ENCODE measurements at places on chromosomes 1 and 21.

DNA sequence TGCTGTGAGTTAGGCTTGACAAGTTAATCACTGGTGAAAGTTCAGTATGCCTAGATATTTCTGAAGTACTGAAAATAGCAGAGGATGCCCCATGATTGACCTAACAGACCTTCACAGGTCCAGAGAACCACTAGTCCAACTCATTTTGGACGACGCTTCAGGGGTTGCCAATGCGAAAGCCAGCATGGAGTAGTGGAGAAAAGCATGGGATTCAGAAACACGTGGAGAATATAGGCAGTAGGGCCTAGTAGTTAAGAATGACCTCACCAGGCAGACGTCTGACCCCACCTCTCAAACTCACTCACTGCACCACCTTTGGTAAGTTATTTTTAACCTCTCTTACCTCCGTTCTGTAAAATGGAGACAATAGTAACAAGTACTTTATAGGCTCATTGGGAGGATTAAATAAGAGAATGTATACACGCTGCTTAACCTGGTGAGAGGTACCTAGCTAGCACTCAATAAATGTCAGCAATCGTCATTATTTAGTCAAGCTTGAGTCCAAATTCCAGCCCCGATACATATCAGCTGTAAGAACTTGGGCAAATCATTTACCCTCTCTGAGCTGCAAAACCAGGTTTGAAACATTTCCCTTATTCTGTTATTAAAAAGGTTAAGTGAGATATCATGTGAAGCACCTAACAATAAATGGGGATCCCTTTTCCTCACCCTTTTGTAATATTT, 13.2 kb downstream of the PLPP3 start:
- no peak for DNase-seq

DNA sequence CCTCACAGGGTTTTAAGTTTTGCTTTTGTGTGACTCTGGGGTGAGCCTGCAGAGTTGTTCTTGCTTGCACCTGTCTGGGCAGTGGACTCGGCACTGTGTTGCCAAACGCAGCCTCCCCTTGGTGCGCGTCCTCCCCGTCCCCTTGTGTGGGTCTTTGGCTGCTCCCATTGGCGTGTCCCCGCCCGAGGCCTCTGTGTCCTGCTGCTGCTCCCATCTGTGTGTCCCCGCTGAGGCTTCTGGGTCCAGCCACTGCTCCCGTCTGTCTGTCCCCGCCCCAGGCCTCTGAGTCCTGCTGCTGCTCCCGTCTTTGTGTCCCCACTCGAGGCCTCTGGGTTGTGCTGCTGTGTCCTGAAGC, 62.8 kb downstream of the PCNT start:
- DNase-seq, result no peak

- no peak for DNase-seq
Observed at GRCh38 chr1:232978091-232978634, 27.8 kb downstream of the NTPCR start.

DNA sequence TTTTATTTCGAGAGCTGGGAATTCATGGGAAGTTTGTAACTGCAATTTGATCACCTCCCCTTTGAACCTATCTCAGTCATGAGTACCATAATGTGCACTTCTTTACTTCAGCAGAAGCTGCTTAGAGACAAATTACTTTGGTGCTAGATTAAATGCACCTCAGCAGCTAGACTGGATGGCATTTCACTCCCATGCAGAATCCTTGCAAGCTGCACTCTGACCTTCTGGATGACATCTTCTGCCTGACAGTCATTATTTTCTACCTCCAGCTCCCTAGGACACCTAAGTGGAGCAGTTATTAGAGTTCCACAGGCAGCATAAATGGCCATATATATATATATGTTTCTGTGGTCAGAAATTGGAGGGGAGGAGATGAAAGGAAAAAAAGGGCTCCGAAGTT, 366.0 kb upstream of the TMPRSS15 start:
- no peak for DNase-seq

DNA sequence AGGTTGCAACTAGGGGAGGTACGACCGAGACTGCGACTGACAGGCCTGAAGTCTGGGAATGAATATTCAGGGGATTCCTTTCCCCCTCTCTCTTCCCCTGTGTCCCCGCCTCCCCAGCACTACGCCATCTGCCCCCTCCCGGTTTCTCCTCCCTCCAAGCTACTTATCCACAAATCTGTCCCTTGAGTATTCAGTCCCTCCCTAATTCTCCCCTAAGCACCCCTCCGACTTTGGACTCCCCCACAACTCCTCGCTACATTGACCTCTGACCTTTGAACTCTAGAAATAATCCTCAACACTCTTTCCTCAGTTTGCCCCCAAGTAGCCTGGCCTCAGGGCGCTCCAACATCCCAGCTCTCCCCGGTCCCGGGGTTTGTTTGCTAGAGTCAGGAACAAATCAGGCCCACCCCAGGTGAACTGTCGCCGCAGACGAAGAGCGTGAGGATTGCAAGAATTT, 393 bp downstream of the LYSMD1 start:
- DNase-seq, result no peak

GRCh38 chr1:52659851-52660596, 27.1 kb downstream of the SHISAL2A start:
- no peak for DNase-seq

DNA sequence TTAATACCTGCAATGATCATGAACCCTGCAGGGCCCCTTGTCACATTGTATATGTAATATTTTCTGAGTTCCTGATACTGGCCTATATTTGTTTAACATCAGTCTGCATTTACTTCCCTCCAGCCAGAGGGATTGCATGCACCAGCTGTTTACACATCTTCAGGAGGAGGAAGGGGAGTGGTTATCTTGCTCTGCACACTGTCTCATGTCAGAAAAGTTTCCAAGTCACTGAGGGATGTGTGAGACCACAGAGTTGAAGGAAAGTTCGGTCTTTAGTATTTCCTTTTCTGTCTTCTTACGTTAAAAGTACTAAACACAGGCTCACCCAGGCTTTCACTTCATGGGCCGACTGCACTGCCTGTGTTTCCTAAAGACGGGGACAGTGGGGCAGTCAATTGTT, 574.1 kb downstream of the LMO4 start:
- no peak for DNase-seq

DNA sequence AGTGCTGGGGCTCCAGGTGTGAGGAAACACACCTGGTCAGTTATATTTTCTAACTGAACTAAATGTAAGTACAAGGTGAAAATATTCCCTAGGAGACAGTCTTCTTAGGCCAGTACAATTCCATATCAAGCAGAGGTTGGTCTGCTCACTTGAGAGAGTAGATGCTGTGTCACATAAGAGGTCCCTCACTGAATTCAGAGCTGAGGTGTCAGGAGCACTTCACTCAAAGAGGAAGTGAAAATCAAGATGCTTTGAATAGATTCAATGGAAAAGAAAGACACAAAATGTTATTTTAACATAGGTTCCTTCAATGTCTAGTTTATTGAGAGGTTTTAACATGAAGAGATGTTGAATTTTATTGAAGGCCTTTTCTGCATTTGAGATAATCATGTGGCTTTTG, 4.3 kb upstream of the FCRL3 start:
- DNase-seq, result no peak

- no peak for DNase-seq
Observed at GRCh38 chr1:158002022-158002630, 8.7 kb downstream of the KIRREL1 start.

- DNase-seq, result no peak
Observed at GRCh38 chr21:16330908-16331268, 601.1 kb downstream of the USP25 start.

GRCh38 chr1:85940656-85941306, 215.8 kb downstream of the COL24A1 start:
- no peak for DNase-seq

DNA sequence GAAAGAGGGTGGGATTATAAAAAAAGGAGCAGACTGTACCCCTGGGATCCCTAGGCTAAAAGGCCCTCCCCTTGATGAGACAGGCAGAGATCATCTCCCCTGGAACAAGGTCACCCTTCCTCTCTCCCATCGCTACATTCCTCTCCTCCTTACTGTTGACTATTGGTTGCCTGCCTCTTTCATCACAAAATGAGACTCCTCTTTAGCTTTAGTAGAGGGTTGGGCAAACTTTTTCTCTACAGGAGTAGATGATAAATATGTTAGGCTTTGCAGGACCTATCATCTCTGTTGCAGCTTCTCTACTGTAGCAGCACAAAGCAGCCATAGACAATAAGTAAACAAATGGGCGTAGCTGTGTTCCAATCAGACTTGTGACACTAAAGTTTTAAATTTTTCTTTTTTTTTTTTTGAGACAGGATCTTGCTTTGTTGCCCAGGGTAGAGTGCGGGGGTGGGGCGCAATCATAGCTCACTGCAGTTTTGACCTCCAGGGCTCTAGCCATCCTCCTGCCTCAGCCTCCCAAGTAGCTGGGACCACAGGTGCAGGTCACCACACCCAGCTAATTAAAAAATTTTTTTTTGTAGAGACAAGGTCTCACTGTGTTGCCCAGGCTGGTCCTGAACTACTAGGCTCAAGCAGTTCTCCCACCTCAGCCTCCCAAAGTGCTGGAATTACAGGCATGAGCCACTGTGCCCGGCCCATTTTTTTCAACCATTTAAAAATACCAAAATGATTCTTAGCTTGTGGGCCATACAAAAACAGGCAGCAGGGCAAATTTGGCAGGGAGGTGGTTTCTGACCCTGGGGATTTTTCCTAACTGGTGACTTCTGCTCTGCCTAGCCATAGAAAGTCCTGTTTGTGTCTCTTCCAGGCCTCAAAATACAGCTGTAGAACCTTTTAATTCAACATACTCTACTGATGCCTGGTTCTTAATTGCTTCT, 15.1 kb downstream of the MCL1 start:
- DNase-seq, result no peak

DNA sequence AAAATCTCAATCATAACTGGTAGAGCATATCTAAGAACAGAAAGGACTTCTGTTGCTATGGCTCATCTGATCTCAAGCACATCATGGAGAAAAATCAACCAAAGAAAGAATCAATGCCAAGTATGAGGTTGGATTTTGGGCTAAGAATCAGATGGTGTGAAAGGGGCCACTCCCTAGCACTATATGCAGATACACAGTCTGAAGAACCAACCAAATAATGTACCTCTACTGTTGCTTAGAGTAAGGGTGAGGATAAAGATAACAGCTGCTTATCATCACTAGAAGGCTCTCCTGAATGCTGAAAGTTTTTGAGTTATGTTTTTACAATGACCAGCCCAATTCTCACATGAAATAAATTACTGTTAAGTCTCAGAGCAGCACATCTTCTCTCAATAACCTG, 35.6 kb downstream of the ST7L start:
- no peak for DNase-seq

DNA sequence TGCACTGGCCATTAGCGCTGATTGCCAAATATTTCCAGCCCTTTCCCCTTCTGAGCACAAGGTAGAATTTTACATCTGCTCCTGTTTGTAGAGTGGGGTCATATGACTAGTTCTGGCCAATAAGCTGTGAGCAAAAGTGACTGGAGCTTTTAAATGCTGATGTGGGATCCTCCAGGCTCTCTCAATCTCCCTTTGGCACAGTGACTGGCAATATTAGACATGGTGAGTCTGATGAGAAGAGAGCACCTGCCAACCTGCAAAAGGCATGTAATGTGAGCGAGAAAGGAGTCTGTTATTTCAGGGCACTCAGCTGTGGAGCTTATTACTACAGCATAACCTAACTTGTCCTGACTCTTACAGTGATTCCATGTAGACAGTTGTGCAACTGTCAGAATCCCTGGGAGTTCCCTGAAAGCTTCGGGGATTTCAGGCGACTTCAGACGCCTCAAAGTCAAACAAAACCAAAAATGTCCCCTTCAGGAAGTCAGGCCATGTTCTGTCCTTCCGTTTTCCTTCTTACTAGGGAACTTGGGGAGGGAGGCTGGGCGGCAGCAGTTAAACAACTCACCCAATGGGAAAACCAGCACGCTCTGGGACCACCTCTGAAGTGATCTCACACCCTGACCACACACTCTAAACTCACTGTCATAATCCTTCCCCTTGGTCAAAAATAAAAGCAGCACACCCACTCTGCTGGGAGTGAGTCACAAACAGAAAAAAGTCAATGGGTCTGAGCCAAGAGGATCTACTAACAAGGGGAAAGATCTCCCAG, 3.6 kb upstream of the RASSF5 start:
- no peak for DNase-seq

- no peak for DNase-seq
Observed at GRCh38 chr1:89363638-89364536, at the start of gene GBP6. Gene GBP6 (plus strand): TSS chr1:89364059. CDS start chr1:89368552, 4,493 bp downstream.

GRCh38 chr1:235468970-235469369, 35.3 kb downstream of the B3GALNT2 start:
- DNase-seq, result no peak

GRCh38 chr1:174689524-174689923, 241.8 kb downstream of the GPR52 start:
- DNase-seq, result no peak

GRCh38 chr1:44862829-44863401, 19.9 kb upstream of the PTCH2 start:
- DNase-seq, result no peak

GRCh38 chr21:25409978-25410377, 197.3 kb downstream of the MRPL39 start:
- DNase-seq, result no peak

- DNase-seq, result no peak
Observed at GRCh38 chr1:161198194-161198896, 509 bp downstream of the ADAMTS4 start.

GRCh38 chr1:197374428-197374827, 106.4 kb downstream of the CRB1 start:
- no peak for DNase-seq

DNA sequence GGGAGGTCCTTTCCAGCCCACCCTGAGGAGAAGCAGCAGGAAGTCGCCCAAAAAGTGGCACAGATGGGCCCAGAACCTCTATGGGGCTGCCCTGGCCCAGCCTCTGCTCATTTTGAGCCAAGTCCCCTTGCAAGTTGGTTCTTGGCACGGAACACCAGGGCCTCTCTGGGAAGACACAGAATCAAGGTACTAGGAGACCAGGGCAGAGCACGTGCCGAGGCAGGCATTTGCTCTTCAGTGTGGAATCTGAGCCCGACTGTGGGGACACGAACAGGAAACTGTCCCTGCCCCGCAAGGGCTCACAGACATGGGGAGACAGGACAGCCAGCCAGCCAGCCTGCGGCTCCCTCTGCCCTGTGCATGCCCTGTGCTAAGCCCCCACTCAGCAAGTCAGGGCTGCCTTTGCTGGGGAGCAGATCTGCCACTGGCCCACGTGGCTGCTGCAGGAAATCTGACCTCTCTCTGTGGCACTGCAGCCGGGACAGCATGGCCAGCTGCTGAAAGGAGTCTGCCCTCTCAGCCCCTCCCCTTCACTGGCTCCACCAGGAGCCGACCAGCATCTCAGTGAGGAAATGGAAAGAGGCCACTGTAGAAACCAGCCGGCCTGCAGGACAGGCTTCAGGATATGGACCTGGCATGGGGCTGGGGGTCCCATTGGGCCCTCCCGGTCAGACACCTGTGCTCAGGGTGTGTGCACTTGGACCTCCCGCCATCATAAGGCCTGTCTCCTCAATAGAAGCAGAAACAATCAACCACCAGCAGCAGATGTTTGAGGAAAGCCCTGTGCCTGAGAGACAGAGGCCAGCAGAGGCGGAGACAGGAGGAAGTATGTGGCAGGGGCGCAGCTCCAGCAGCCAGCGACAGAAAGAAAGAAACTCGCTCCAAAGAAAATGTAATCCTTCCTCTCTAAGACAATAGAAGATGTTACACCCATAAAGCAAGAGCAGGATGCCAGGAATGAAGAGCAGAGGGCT, 3.7 kb downstream of the ARHGEF16 start:
- DNase-seq, result no peak

GRCh38 chr1:207103892-207104373, at the start of gene C4BPA:
Gene C4BPA (plus strand): TSS chr1:207104233. CDS start chr1:207113026, 8,793 bp downstream.
- no peak for DNase-seq

GRCh38 chr21:23522751-23523150, 2084.5 kb downstream of the MRPL39 start:
- DNase-seq, result no peak

- DNase-seq, result no peak
Observed at GRCh38 chr1:178121883-178122282, 28.0 kb downstream of the RASAL2 start.

GRCh38 chr1:8408151-8408839, 90.4 kb downstream of the SLC45A1 start:
- no peak for DNase-seq

All from esophagus squamous epithelium (tissue), 5 donors.